ENCODE measurements at places on chromosomes 5 and 9.

- DNase-seq = no peak
These were observed 502.7 kb downstream of the TLE4 start for GRCh38 chr9:80074439-80074838.

DNA sequence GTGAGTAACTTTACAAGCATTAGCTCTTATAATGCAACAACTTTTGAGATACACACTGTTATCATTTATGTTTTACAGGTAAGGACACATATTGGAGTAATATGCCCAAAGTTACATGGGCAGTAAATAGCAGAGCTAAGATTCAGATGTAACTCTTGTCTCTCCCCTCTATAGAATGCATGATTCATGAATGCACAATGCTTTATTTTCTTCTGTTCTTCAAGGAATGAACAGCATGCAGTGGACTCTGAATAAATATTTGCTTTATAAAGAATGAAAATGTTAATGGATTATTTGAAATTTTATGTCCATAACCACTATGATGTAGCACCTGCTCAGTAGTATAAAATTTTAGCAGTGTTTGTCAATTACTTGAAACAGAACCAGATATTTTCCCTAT lies 629.5 kb downstream of the KCTD16 start:
- DNase-seq = no peak

- no peak for DNase-seq
These were observed 9.3 kb upstream of the PFDN1 start for GRCh38 chr5:140312067-140312790.

GRCh38 chr9:135687216-135687615 lies 12.1 kb downstream of the SOHLH1 start:
- DNase-seq = no peak

DNA sequence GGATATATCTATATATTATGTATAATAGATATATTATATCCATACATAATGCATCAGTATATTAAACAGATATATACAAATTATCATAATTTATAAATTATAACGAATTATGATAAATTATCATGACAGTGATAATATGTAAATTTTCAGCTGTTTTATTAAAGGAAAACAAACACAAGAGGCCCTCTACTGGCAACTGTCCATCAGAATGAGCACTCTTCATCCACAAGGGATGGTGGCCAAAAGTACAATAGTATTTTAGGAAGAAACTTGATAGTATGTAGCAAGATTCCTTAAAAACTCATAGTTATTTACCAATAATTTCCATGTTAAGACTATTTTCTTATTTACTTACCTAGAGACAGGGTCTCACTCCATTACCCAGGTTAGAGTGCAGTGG lies 113.3 kb upstream of the LPAR1 start:
- DNase-seq = no peak

- DNase-seq = peak; percentile 44
These were observed 27.5 kb downstream of the SH3TC2 start for GRCh38 chr5:149035372-149035790.

GRCh38 chr5:61286446-61287132 lies 45.5 kb upstream of the ZSWIM6 start:
- no peak for DNase-seq

- no peak for DNase-seq
These were observed 251.7 kb downstream of the DENND1A start for GRCh38 chr9:123678038-123678877.

- no peak for DNase-seq
These were observed 253.1 kb upstream of the IRX4 start for GRCh38 chr5:2135833-2136232.

DNA sequence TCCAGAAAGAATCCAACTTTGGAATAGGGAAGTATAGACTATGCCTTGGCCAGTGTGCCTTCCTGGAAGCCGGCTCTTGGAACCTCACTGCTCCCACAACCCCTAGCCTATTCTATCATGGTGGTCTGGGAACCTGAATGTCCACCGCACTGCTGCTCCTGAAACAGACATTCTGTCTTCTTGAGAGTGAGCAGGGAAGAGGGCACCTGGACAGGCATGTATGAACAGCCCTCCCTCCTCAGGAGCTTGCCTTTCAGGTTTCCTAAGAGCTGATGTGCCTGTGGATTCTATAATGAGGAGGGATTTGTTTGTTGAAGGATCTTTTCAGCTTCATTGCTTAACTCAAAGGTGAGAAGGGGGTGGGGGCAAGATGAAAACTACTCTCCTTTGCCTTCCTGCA lies 55.1 kb upstream of the XPA start:
- DNase-seq = no peak

DNA sequence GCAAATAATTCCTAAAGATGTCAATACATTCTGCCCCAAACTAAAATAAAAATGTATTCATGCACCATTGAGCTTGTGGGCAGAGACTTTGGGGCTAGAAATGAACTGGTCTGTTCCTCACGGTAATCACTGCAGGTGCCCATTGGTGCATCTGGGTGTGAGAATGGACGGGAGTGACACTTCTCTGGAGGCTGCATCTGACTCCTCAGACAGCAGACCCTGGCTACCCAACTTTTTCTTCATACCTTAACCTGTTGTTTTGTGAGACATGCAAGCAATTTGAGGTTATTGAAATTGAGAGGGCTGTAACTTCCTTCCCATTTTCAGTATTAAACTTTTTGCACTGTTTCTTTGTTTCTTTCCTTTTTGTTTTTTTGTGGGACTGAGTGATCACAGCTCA lies 333.4 kb downstream of the ICE1 start:
- DNase-seq = no peak

DNA sequence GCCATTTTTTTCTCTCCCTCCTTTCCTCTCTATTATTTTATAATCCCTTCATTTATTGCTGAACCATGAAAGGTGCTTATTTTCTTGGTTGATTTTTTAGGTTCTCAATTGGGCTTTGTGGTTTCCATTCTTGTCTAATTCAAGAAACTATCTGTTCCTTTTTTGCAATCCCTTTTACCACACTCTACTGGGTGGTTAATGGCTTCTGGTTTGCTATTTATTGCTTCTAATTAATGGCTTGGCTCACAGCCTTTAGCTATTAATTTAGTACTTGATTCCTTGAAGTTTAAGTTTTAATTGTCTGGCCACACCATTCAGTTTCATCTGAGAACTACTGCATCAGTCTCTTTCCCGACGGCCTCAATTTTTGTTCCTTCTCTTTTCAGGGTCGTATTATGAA lies 5.6 kb downstream of the FRRS1L start:
- DNase-seq = no peak

- no peak for DNase-seq
These were observed 2.4 kb downstream of the ATG12 start for GRCh38 chr5:115838885-115839518.

DNA sequence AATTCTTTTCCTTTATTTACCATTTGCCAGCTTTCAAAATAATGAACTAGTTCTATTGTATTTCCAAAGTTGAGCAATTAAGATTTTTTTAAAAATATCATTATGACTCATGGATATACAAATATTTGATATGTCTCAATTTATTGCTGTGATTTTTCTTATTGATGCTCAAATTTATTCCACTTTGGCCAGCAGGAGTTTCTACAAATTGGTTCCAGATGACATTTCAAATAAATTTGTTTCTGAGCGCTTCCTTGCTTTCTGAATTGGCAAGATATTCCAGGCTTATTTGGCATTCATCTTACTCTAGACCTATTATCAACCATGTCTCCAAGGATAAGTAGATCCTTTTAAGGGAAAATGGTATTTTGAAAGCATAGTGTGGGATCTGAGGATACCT lies 58.5 kb upstream of the TJP2 start:
- no peak for DNase-seq

- DNase-seq = no peak
These were observed 127.0 kb upstream of the PALM2AKAP2 start for GRCh38 chr9:109652971-109653370.

DNA sequence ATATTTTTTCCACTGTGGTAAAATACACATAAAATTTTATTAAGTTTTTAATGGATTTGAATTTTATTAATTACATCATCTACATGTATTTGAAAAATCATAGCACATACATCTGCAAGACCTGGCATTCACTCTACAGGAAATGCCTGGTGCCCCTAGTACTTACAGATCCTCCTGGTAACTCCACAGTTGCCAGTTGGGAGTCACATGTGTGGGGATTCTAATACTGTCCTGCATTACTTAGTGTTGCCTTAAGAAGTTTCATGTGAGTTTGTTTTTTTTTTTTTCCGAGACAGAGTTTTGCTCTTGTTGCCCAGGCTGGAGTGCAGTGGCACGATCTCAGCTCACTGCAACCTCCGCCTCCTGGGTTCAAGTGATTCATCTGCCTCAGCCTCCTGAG lies 18.1 kb downstream of the KDM3B start:
- DNase-seq = no peak

DNA sequence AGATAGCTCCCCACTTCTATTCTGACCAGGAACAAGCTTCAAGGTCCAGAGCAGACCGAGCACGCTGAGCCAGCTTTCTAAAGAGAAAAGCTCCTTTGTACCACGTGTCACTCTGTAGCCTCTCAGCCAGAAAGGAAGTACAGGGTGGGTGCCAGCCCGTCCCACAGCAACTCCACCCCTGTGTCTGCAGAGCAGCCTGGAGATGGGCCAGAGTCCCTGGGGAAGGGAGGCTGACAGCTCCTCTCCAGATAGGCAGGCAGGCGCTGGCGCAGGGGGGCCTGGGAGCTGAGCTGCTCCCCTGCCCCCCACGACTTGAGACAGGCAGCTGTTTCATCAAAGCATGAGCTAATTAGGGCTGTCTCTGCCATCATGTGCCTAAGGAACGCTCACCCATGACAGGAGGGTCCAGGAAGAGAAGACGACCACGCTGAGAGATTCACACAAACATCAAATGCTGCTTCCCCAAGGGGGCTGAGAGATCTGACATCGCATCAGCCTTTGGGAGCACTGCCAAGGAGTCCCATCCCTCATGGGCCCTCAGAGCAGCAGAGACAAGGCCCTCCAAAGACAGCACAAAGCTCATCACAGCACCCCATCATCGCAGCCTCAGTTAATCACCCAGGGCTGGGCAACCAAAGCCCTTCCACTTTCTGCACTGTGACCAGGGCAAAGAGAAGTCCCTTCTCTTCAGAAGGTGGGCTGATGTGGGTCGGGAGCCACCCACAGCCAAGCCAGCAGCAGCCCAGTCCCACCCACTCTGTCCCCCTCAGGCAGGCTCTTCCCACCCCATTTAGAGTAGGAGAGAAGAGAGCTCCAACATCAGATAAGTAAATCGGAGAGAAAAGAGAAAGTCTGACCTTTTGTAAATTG lies 78.5 kb upstream of the LRRTM2 start:
- DNase-seq = peak; percentile 82

DNA sequence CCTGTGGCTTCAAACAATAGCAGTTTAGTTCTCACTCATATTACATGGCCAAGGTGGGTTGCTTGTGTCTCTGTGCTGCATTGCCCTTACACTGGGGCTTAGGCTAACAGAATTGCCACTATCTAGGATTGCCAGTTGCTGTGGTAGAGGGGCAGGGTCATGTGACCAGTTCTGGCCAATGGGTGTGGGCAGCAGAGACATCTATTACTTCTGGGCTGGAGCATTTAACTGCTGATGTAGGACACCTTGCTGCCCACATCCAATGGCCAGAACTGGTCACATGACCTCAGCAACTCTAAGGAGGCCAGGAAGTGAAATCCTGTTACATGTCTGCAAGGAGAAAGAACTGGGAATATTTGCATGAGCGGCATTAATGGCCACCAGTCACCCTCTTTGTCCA lies 199.3 kb downstream of the C9orf152 start:
- no peak for DNase-seq

DNA sequence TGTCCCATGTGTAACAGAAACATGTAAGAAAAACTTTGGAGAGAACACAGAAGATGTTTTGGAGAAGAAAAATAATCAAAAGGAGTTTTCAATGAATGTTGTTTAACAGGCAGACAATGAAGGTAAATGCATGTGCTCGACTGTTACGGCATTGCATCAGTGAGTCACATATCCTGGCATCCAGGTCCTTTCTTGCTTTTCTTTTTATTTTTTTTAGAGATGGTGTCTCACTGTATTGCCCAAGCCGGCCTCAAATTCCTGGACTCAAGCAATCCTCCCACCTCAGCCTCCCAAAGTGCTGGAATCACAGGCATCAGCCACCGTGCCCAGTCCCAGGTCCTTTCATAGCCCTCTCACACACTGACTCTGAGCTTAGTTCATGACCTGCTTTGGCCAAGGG lies 181.8 kb downstream of the DTWD2 start:
- DNase-seq = no peak

DNA sequence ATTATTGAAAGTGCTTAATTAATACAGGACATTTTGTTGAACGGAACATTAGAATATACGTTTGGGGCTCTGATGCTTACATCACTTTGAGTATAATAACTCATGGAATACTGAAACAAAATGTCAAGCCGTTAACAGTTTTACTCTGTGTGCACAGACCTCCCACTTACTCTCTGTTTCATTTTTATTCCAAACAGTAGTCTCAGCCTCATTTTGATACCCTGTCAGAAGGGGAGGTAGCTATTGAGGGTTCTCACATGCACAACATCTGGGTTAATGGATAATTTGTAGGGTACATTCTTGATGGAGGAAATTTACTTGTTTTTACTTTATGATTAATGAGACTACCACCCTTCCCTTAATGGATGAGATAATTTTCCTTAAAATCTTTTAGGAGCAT lies 59.0 kb downstream of the SCAMP1 start:
- no peak for DNase-seq

DNA sequence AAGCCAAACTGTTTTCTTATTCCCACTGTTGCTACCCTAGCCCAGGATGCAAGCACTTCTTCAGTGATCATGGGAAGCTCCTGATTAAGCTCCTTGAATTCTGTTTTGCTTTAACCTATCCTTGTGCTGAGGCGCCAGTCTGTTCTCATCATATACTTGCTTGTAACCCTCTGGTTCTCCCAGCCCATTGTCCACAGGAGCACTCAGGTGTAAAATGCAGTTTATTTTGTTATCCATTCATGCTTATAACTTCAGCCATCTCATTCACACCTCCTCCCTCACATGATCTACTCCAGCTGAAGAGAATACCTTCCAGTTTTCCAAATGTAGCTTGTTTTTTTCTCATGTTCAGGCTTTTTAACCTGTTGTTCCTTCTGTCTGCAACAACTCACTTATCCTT lies 402.1 kb upstream of the BRINP1 start:
- DNase-seq = no peak

- no peak for DNase-seq
These were observed 615 bp downstream of the ATG10 start for GRCh38 chr5:81972492-81972783.

DNA sequence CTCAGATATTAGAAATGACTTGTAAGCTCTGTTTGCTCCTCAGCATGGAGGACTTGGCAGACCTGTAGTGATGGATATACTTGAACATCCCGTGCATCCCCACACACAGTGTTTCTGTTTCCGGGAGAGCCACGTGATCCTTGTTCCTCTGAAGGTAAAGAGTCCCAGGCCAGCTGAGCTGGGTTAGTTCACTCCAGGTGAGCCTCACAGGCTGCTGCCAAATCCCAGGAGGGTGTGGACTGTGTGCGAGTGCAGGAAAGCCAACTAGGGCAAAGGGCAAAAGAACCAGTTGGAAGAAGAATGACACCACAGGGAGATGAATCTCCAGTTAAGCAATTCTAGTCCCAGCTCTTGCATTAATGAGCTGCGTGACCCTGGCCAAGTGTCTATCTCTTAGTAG lies 10.4 kb upstream of the TOMM5 start:
- DNase-seq = no peak

- DNase-seq = no peak
These were observed 169.2 kb downstream of the RAB3C start for GRCh38 chr5:58752104-58752503.

- no peak for DNase-seq
These were observed 1.3 kb upstream of the KLHL9 start for GRCh38 chr9:21336457-21336856.
